NCI-H774 (cell line): ENCODE measurements at places on chromosomes 1 and 21.
A peak's percentile ranks its signal among the peaks of the same experiment; 100 is the strongest.

- peak; percentile 69 for DNase-seq
Observed at GRCh38 chr1:221845650-221846371, 103.9 kb upstream of the DUSP10 start.

DNA sequence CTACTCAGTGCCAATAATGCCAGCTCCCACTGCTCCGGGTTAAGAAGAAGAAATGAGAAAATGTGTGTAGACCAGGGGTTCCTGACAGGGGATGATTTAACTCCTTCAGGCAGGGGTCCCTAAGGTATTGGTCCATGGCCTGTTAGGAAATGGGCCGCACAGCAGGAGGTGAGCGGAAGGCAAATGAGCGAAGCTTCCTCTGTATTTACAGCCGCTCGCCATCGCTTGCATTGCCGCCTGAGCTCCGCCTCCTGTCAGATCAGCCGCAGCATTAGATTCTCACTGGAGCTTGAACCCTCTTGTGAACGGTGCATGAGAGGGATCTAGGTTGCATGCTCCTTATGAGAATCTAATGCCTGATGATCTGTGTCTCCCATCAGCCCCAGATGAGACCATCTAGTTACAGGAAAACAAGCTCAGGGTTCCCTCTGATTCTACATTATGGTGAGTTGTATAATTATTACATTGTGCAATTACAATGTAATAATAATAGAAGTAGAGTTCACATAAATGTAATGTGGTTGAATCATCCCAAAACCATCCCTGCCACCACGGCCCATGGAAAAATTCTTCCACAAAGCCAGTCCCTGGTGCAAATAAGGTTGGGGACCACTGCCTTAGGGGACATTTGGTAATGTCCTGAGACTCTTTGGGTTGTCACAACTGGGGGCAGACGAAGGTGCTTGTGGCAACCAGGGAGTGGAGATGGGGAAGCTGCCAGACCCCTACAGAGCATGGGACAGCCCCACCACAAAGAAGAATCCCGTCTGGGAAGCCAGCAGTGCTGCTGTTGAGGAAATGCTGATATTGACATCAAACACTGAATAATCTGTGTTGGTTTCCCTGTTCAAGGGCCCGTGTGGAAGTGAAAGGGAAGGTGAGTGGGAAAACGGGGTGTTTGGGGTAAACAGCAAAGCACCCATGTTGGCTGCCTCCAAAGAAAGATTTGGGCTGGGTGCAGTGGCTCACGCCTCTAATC lies 60.8 kb downstream of the DHRS3 start:
- DNase-seq: no peak

GRCh38 chr1:236734141-236734765 lies 48.0 kb downstream of the ACTN2 start:
- no peak for DNase-seq

DNA sequence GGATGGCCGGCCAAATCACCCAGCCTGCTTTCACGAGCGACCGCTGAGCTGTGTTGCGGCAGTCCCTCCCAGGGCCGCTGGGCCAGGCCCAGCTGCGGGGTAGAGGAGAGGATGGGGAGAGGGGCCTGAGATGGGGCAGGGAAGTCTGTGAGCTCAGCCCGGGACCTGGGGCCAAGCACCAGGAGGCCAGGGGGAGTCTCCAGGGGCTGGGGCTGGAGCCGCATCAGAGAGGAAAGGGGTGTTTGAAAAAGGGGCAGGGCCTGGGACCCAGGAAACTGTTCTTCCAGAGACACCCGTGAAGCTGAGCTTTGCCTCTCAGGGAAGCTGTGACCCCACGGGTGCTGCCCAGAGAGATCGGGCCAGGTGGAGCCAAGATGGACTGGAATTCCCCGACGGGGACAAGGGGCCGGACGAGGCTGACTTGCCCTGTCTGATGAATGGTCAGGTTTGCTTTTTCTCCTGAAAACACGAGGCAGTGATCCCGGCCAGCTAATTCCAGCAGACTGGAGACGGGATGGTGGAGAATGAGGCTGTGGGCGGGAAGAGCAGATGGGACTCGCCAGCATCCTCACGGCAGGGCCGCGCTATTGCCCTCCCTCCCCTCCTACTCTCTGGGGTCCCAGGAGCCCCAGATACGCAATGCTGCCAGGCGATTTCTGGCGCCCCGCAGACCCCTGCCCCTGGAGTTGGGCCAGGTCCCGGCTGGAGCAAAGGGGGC lies 40.3 kb upstream of the COL18A1 start:
- DNase-seq: no peak

GRCh38 chr1:228695015-228695955 lies 40.0 kb upstream of the RHOU start:
- no peak for DNase-seq

GRCh38 chr1:67317803-67318202 lies 10.1 kb downstream of the IL12RB2 start:
- no peak for DNase-seq

DNA sequence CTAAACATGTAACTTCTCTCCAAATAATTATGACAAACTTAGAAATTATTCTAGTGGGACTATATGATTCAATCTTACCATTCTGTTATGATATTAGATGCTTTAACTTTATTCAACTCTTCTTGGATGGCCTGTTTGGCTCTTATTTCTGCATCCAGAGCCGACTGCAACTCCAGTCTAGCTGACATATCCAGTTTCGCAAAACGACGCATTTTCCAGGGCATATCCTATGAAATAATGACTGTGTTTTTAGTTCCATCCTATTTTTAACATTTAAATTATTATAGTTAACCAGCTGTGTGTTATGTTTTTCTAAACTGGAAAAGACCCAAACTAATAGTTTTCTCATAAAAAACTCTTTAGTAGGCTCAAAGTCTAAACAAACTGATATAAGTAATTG lies 133.7 kb downstream of the COQ8A start:
- no peak for DNase-seq

DNA sequence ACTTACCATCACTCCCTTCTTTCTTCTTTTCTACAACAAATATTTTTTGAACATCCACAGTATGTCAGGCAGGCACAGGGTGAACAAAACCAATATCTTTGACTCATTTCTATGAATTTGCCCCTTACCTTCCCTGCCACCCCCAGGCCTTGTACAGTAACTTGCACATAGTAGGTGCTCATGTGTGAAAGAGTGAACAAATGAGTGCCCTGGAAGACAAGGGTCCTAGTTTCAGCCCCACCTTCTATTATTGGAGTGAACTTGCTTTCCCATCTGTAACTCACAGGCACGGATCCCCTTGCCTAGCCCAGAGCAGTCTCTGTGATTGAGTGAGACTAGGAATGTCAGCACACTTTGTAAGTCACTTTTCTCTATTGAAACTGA lies 12.8 kb downstream of the ZDHHC18 start:
- no peak for DNase-seq

- DNase-seq: no peak
Observed at GRCh38 chr1:3028531-3029282, 7.4 kb downstream of the ACTRT2 start.

DNA sequence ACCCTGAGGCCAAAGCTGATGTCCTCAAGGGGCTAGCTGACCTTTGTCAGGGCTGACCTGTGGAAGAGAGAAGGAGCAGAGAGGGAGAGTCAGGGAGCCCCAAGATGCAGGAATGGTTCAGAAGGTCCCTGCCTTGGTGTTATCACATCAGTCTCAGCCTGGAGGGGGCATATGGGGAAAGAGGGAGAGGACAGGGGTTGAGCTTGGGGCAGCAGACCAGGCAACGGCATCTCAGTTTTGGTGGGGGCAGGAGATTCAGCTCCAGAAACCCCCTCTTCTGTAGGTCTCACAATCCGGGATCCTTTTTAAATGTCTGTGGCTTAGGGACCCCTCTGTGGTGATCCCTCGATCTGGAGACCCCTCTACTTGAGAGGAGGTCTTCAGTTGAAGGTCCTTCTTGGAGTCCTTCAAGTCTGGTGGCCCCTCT lies 815 bp downstream of the S100A13 start:
- DNase-seq: no peak

- DNase-seq: no peak
Observed at GRCh38 chr1:52556641-52557360, 3.9 kb upstream of the TUT4 start.

GRCh38 chr1:233097546-233097945 lies 147.1 kb downstream of the NTPCR start:
- DNase-seq: no peak

DNA sequence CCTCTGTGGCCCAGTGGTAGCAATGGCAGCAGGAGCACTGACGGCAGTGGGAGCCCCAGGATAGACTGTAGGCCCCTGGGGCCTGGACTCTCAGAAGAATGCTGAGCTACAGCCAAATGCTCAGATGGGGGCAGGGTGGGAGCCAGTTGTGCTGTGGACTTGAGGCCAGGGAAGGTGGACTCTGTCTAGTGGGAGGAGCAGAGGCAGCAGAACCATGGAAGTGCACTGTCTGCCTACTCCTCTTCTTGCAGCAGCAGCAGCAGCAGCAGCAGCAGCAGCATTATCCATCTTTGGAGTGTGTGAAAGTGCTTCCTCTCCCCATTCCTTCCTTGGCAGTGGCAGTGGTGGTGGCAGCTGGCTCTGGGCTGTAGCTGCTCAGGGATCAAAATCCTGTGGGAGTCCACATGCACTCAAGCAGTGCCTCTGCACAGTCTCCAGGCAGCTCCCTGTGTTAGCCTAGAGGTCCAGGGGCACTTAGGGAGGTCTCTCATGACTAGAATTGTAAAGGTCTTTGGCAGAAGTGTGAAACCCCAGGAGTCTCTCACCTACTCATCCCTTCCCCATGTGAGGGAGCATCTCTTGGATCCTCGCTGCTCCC lies 917.9 kb upstream of the B3GALT2 start:
- DNase-seq: no peak

- no peak for DNase-seq
Observed at GRCh38 chr1:27122652-27123051, 32.3 kb downstream of the SLC9A1 start.

DNA sequence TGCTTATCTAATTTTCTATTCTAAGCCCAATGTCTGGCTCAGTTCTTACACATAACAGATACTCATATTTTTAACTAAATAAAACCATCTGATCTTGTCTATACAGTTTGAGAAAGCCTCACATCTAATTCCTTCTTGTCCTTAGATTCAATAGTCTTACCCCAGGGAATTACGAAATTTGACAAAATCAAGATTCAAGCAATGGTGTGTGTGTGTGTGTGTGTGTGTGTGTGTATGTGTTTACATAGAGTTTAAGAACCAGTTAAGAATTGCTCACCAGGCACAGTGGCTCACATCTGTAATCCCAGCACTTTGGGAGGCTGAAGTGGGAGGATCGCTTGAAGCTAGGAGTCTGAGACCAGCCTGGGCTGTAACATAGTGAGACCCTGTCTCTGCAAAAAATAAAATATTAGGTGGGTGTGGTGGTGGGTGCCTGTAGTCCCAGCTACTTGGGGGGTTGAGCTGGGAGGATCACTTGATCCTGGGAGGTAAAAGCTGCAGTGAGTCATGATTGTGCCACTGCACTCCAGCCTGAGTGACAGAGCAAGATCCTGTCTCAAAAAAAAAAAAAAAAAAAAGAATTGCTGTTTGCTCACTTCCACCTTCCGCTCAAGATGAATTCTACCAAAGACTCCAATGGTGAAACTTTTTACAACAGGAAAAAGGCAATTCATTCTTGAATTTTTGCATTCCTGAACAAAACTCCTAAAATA lies 6.2 kb downstream of the WDR64 start:
- no peak for DNase-seq

- no peak for DNase-seq
Observed at GRCh38 chr1:155196893-155197638, 10.6 kb downstream of the THBS3 start.

DNA sequence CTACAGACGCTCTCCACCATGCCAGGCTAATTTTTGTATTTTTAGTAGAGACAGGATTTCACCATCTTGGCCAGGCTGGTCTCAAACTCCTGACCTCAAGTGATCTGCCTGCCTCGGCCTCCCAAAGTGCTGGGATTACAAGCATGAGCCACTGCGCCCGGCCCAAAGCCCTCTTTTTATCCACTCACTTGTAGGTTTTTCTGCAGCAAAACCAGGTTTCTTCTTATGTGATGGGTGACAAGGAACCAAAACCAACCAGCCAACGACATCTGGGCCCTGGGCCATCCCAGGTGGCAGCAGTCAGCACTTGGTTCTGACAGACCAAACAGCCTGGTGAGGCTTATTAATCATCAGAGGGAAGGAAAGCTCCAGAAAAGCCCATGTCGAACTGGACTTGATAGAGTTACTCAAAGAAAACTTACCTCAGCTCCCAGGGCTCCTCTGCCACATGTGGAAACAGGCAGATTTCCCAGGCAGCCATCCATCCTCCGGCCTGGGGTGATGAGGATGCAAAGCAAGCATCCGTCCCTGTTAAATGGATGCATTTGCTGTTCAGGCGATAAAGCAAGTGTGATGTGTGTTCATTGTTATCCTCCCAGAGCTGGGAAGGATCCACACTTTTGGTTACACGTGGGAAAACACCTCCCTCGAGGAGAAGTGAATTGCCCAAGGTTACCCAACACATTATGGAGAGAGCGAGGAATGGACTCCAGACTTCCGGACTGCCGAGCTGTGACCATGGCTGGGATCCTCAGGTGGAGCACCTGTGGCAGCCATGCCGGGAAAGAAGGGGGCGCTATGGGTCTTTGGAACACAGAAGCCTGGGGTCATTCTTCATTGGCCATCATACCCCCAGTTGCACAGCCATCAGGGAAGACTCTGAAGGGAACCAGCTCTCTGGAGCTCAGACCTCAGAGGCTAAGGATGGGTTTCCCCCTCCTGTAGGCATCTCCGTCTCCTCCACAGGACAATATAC lies 118.8 kb downstream of the HUNK start:
- no peak for DNase-seq

- DNase-seq: no peak
Observed at GRCh38 chr21:31720330-31720729, 11.6 kb downstream of the SCAF4 start.

GRCh38 chr1:59415286-59415850 lies 118.5 kb downstream of the FGGY start:
- no peak for DNase-seq

- no peak for DNase-seq
Observed at GRCh38 chr21:45357436-45358260, 47.3 kb upstream of the COL18A1 start.

GRCh38 chr1:167697667-167698141 lies 24.1 kb upstream of the MPZL1 start:
- peak; percentile 24 for DNase-seq

GRCh38 chr1:116340506-116341231 lies 32.4 kb upstream of the ATP1A1 start:
- DNase-seq: no peak
